ENCODE measurements at places on chromosomes 16 and 17.

GRCh38 chr16:5186381-5186903, 88.8 kb upstream of the EEF2KMT start:
- no peak for DNase-seq

GRCh38 chr17:80261159-80261894, 675 bp downstream of the RNF213 start:
- DNase-seq, result peak; percentile 53

DNA sequence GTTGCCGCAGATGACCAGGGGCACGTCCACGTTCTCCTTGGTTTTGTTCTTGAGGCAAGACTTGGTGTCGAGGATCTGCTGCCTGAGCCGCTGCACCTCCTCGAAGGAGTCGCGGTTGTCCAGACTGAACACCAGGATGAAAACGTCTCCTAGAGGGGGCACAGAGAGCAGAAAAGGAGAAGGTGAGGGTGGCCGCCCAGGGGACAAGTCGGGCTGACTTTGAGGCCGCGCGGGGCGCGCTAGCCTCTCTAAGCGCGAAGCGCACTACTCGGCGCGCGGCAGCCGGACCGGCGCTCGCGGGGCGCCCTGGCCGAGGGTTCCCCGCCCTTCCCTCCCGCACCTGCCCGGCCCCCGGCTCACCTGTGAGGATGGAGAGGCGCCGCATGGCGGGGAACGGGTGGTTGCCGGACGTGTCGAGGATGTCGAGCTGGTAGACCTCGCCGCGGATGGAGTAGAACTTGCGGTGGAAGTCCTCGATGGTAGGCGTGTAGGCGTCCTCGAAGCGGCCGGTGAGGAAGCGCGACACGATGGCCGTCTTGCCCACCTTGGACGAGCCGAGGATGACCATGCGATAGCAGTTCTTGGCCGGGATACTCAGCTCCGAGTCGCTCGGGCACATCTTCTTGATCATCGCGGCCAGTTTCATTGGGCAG, 533 bp downstream of the RASD1 start:
- DNase-seq, result no peak

- DNase-seq, result no peak
Observed at GRCh38 chr17:27319541-27320221, 25.8 kb downstream of the WSB1 start.

DNA sequence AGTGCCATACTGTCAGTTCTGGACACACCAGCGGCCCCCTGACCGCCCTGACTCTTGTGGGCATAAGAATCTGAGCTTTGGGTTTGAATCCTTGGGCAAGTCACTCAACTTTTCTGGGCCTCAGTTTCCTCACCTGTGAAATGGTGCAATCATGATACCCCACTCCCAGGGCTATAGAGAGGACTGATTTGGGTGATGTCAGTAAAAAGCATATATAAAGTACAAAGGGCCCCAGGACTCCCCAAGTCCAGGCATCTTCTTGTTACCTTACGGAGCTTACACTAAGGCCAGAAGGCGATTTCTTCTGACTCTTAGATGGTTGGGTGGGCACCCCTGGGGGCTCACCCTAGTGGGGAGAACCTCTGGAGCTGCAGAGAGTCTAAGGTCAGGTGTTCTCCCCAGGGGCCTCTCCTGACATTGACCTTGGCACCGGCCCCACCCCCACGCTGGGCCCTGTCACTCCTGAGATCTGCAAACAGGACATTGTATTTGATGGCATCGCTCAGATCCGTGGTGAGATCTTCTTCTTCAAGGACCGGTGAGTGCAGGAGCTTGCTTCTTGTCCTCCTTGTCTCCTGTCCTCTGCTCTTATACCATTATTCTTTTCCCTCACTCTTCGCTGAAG, 13.9 kb downstream of the MMP2 start:
- no peak for DNase-seq

DNA sequence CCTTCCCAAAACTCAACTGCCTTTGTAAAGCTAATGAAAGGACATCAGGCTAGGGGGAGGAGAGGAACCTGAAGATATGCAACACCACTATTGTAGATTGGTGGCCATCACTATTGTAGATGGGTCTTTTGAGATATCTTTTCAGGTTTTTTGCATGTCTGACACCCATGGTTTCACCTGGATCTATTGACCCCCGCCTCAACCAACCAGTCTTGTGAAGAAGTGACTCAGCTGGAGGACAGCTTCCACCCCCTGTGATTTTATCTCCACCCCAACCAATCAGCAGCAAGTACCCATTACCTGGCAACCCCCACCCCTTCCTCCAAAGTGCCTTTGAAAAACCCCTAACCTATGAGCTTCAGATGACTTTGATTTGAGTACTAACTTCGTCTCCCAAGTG, 382.6 kb upstream of the GOT2 start:
- no peak for DNase-seq

DNA sequence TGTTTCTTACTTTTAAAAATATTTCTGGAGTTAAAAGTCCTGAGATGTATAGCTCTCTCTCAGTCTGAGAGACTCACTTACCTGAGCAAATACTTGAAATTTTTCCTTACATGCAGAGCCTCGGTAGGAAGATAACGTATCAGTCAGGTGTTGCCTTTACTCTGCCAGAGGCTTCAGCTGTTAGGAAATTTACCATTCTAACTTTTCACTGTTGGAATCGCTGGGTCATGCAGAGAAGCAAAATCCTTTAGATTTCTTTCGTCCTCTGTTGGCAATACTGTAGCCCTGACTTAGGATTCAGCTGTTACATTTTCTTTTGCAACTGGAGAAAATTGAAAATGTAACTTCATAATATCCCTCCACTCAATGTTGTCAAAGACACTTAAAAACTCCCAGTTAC, 20.0 kb upstream of the KCNJ16 start:
- DNase-seq, result no peak

GRCh38 chr17:76997981-76998531, 129.9 kb downstream of the MGAT5B start:
- no peak for DNase-seq

DNA sequence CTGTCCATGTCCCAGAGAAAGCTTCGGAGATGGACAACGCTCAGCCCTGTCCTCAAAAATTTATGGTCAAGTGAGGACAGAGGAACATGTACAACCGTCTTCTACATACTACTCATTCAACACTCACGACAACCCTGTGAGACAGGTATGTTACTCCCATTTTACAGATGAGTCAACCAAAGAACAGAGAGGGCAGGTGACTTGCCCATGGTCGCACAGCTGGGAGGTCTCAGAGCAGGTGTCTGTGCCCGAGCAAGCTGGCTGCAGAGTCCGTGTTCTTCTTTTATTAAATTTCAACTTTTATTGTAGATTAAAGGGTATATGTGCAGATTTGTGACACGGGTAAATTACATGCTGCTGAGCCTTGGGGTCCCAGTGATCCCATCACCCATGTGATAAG, 5.8 kb upstream of the WFDC1 start:
- no peak for DNase-seq

GRCh38 chr17:50027172-50027880, 28.6 kb upstream of the ITGA3 start:
- no peak for DNase-seq

- no peak for DNase-seq
Observed at GRCh38 chr16:24203675-24204074, 52.5 kb upstream of the CACNG3 start.

DNA sequence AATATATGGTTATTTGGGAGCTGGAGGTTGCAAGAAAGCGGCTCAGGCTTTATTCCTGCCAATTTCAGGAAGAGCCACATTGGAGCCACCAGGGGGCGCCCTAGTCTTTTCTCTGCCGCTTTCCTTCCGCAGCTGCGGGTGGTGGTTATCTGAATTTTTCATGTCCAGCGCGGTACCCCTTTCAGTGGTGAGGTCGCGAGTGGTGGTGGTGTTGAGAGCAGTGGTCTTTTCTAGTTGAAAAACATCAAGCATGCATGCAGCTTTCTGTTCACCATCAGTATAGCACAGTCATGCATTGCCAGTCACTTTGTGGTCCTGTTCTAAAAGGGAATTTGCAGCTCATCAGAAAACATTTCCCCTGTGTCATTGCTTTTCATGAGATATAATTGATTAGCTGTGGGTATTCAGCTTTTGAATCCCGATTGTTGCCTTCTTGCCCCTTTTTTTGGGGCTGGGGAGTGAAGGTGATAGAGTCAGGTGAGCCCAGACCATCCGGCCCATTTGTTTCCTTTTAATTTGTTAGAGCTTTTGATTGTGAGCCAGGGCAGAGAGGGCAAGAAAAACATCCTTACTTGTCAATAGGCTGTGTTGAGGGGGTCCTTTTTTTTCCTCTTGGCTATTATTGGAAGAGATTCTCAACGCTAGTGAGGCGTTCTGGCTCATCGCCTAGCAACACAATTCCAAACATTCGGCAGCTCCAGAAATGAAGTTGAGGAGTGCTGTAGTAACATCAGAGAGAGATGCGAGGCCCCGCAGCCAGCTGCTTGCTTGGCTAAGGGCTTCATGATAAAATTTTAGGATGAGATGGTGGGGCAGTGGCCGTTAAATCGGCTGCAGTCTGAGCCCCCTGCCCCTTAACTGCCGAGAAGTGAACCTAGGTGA, 119.0 kb downstream of the SNX29 start:
- peak; percentile 57 for DNase-seq

- DNase-seq, result no peak
Observed at GRCh38 chr17:77036841-77037381, 103.9 kb upstream of the SEC14L1 start.

GRCh38 chr17:58583486-58583885, 69.0 kb upstream of the MTMR4 start:
- no peak for DNase-seq

DNA sequence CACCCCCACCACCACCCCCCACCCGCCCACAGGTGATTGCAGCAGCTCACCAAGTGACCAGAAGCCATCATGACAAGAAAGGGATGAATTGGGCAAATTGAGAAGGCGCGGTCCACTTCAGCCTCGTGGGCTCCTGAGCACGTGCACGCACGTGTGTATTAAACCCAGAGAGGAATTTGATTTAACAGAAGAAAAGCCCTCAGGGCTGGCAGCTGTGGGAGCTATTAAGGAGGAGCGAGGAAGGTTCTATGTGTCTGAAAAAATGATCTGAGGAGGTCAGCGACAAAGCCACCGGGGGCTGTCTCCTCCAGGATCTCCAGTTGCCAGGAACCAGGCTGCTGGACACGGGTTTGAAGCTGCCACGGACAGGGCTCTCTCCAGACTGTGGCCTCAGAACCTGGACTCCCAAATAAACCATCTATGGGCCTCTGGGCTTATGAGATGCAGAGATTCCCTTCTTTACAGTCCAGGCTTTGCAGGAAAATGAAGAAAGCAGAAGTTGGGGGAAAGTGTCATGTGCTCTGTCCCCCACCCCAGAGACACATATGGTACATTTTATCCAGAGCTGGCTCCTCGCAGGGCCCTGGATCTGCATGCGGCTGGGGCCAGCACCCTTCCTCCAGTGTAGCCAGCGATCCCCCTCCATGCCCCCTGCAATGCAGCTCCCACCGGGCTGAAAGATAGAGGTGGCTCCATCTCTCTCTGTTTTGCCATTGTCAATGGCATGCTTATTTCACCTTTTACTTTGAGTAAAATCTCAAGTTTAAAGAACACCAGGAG, 219.7 kb upstream of the RPL38 start:
- no peak for DNase-seq

DNA sequence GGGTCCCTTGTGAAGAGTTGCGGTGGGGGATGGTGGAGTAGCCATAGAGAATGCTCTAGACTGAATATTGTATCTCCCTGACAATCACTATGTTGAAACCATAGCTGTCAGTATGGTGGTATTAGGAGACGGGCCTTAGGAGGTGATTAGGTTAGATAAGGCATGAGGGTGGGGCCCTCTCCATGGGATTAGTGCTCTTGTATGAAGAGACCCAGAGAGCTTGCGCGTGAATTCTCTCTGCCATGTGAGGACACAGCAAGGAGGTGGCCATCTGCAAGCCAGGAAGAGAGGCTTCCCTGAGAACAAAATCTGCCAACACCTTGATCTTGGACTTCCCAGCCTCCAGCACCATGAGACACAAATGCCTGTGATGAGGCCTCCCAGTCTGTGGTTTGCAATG, 34.5 kb upstream of the MGAT5B start:
- DNase-seq, result no peak

- DNase-seq, result no peak
Observed at GRCh38 chr17:3990386-3991127, 26.3 kb upstream of the ATP2A3 start.

DNA sequence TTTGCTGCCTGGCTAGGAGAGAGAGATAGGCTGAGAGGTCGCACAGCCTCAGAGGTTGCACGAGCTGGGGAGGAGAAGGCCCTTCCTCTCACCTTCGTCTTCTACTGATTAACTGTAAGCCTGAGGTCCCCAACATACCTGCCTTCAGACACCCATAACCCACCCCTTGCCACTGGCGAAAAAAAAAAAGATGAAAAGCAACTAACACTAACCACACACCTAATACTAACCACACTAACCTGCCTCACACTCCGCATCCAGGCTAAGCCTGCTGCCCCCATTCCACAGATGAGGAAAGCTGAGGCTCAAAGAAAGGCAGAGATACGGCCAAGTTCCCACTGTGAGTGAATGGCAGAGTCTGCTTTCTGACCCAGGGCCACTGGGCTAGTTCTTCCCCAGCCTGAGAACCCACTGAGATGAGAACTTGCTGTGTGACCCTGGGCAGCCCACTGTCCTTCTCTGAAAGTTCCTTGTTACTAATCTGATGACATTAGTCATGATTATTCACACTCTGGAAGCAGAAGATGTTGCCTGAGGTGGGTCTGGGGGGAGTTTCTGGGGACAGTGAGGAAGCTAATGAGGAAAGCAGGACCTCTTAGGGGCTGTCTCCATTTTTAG, 4.6 kb downstream of the IL21R start:
- DNase-seq, result no peak

GRCh38 chr17:15431196-15431595, 36.2 kb downstream of the CDRT4 start:
- DNase-seq, result no peak

DNA sequence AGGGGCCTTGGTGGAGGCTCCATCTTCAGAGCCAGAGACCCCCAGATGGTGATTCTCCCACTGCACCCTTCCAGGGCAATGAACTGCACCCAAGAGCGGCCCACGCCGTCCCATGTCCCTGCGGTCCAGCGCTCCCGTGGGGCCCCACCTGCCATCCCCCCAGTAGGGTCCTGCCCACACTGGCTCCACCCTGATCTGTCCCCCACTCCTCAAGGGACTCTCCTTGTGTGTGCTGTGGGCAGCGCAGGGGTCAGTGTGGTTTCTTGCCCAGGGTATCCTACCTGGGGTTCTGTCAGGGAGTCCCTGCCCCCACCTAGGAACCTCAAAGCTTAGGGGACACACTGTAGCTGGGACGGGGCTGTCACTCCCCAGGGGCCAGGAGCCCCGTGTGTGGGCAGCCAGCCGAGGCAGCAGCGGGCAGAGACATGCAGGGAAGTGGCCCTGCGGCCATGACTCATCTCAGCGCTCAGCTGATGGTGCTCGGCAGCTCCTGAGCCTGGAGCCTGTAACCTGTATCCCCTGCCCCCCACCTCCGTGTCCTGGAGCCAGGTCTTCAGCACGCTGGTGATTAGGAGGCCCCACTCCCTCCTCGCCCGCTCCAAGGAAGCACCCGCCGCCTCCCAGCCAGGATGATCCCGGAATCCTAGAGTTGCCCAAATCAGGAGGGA, 35.7 kb upstream of the SSTR5 start:
- no peak for DNase-seq

- DNase-seq, result no peak
Observed at GRCh38 chr17:69064001-69064400, 3.3 kb upstream of the ABCA9 start.

GRCh38 chr16:51337662-51338061, 186.6 kb upstream of the SALL1 start:
- DNase-seq, result no peak

- DNase-seq, result no peak
Observed at GRCh38 chr17:64537488-64537887, 30.7 kb downstream of the CEP95 start.
